ENCODE measurements at places on chromosomes 6 and 20.

GRCh38 chr6:151004383-151005024 lies 139.0 kb downstream of the MTHFD1L start:
- peak; percentile 77 for DNase-seq

DNA sequence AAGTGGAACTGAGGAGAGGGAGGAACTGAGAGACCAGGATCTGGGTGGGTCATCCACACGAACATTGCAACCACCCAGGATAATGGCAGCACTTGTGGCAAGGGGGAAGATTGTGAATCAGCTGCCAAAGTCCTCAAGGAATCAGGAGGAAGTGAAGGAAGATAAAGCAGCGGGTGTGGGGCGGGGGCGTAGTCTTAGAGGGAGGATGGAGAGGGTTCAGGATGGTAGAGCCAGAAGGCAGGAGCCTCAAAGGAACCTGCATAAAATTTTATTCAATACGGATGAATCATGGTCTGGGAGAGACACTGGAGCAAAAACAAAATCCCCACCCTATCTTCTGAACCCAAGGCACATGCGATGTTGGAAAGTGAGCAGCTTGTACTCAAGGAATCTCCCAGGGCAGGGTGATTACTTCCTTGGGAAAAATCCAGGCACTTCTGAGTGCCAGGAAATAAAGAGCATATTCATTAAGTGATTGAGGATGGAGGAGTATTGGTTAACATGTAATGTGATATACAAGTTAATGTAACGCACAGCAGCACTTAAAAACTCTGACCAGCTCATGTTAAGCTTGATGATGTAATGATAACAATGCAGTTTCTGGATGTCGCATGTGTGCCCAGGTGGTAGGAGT lies 82.0 kb upstream of the B3GAT2 start:
- no peak for DNase-seq

GRCh38 chr6:24252280-24252679 lies 105.6 kb downstream of the DCDC2 start:
- no peak for DNase-seq

GRCh38 chr20:5829241-5829809 lies 79.1 kb downstream of the SHLD1 start:
- no peak for DNase-seq

DNA sequence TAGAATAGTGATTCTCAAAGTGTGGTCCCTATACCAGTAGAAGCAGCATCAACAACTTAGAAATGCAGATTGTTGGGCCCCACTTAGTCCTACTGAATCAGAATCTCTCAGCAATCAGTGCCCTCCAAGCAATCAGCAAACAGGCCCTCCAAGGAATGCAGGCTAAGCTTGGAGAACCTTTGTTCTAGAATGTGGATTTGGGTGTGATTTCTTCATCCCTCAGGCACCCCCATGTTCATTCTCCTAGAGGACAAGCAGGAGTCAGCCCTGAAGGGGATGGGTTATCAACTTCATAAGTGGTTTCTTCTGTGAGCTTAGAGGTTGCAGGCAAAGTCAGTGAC lies 40.5 kb upstream of the TAF8 start:
- no peak for DNase-seq

DNA sequence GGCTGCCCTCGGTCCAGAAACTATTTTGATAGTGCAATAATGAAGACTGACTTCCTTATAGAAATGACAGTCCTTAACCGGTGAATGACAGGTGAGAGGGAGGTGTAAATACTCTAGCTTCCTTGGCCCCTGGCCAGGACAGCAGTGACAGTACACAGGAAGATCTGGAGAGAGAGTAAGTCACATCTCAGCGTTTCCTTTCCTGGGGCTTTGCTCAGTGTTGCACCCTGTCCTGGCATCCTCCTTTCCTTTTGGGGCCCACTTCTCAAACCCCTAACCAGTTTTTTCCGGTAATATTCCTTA lies 336.9 kb downstream of the CD83 start:
- no peak for DNase-seq

DNA sequence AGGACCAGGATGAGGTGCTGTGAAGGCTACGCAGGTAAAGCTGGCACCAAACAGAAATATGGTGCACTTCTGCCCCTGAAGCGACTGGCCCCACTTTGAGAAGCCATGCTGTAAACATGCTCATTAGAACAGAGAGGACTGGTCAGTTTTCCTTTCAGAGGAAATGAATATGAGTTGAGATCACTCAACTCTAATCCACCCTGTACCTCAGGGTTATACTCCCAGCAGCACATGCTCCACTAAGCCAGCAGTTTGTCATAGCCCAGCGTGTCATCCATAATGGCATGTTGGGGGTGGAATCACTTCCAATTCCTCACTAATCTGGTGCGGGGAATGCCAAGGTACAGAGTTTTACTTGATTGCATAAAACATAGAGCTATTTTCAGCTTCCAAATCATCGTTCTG lies 98.1 kb downstream of the HIVEP2 start:
- DNase-seq: no peak

- no peak for DNase-seq
These were observed 5.6 kb upstream of the IFNGR1 start for GRCh38 chr6:137224799-137225198.

- DNase-seq: peak; percentile 72
These were observed 89.7 kb downstream of the FOXF2 start for GRCh38 chr6:1479095-1479494.

DNA sequence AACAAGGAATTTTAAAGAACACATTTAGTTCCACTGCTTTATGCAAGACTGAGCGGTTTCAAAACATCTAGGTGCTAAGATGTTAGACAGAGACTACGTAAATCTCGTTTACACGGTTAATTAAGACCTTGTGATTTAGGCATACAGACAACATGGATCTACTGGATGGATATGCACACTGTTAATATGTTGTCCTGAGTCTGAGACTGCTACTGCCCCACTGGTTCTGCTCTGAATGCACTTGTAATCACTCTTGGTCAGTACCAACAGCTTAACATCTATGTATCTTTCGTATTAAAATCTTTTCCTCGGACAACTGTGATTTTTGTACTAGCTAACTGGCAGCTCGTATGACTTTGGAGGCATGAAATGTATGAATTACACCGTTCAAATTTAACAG lies 3.1 kb downstream of the MAN1A1 start:
- no peak for DNase-seq

- DNase-seq: peak; percentile 4
These were observed 73.9 kb downstream of the DHX35 start for GRCh38 chr20:39036011-39036410.

DNA sequence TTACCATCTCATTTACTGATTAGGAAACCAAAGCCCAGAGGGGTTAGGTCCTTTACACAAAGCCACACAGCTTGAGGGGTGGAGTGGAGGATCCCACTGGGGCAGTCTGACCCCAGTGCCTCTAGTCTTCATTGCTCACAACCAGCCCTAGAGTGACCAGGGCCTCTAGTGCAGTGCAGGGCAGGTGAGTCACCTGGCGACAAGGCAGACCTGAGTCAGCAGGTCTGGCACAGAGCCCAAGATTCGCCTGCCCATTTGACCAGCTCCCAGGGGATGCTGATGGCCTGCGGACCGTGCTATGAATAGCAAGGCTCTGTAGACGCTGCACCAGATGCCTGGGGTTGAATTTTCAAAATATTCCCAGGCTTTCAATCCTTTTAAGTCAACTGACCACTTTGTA lies 29.9 kb downstream of the CDH26 start:
- DNase-seq: no peak

GRCh38 chr6:93567164-93567563 lies 147.8 kb upstream of the EPHA7 start:
- no peak for DNase-seq

GRCh38 chr6:143538374-143538773 lies 26.9 kb upstream of the FUCA2 start:
- DNase-seq: no peak

- no peak for DNase-seq
These were observed 27.0 kb downstream of the UQCC2 start for GRCh38 chr6:33684428-33684896.

- DNase-seq: no peak
These were observed 142.4 kb downstream of the ZFP64 start for GRCh38 chr20:52049001-52049731.

DNA sequence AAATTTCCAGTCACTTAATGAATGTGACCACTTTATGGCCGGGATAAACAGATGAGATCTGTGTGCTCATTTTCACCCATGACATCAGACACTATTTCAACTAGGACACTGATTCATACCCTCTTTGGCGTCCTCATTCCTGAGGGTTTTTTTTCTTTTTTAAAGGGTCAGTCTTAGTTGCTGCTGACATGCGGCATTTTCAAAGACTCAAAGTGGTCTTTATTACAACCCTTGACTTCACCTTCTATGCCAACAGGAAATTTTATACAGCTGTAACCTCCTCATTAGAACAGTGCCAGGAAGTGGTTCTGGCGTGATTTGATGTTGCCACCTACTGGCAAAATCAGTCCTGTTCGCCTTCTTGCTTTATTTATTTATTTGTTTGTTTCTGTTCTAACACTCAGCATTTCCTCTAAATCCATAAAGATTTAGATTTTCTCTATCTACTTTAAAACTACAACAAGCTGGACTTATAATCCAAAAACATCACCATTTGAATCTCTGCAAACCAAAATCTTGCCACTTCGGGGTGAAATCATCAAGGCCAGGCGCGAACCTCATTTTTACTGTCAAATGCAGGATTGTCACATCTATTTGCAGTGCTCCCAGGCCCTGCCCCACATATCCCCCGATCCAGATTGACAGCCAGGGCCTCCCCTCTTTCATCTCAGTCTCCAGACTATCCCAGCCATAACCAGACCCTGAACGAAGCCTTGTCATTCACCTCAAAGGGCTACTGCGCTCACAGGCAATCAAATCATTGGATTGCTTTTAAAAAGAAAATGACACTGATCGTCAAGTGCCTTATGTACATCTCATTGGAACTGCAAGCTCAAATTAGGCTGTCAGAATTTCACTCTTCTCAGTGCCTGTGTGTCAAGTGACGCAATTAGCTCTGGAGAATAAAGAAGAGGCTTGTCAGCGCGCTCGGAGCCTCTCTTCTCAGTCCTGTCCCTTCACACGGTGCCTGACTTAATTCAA lies 77.5 kb downstream of the C6orf118 start:
- DNase-seq: no peak

DNA sequence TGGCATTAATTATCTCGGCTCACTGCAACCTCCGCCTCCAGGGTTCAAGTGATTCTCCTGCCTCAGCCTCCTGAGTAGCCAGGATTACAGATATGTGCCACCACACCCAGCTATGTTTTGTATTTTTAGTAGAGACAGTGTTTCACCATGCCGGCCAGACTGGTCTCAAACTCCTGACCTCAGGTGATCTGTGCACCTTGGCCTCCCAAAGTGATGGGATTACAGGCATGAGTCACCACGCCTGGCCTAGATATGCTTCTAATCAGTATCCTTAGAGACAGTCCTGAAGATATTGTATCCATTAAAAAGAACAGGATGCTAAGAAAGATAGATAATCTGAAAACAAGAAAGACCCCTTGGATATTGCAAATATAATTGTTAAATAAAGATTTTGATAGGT lies 3.1 kb upstream of the IPCEF1 start:
- no peak for DNase-seq

DNA sequence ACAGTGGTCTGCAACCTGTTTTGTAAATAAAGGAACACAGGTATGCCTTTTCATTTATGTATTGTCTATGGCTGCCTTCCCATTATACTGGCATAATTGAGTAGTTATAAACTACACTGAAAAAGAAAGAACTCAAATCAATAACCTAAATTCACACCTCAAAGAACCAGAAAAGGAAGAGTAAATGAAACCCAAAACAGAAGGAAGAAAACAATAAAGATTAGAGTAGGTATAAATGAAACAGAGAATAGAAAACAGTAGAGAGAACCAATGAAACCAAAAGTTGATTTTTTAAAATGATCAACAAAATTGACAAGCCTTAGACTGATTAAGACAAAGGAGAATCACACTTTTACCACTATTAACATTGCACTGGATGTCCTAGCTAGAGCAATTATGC lies 34.7 kb downstream of the FAM184A start:
- no peak for DNase-seq

- DNase-seq: no peak
These were observed 150.8 kb downstream of the AHI1 start for GRCh38 chr6:135346747-135347146.

DNA sequence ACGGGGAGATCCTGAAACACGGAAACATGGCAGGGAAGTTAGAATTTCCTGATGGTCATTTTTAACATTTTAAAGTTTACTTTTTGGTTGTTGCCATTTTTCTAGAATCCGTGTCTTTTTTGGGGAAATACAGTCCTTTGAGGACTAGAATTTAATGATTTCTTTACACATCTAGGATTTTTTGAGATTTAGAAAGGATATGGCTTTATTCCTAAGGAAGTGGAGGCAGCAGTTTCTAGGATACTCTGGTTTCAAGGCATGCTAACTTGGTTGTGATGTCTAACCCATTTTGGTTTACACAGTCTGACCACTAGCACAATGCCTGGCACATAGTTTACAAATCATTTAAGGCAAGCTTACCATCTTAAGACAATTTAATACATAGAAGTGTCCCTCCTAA lies 1.1 kb upstream of the ZBTB2 start:
- no peak for DNase-seq

GRCh38 chr20:1108437-1108920 lies 9.9 kb upstream of the PSMF1 start:
- DNase-seq: no peak

- DNase-seq: no peak
These were observed 97.5 kb upstream of the TMEM30A start for GRCh38 chr6:75381877-75382633.

- DNase-seq: no peak
These were observed at the start of gene RALY for GRCh38 chr20:33993576-33994221. RALY (plus strand) TSS chr20:33993911; CDS start chr20:34072075, 78,164 bp downstream.

GRCh38 chr6:127332383-127332961 lies 10.9 kb downstream of the ECHDC1 start:
- no peak for DNase-seq

DNA sequence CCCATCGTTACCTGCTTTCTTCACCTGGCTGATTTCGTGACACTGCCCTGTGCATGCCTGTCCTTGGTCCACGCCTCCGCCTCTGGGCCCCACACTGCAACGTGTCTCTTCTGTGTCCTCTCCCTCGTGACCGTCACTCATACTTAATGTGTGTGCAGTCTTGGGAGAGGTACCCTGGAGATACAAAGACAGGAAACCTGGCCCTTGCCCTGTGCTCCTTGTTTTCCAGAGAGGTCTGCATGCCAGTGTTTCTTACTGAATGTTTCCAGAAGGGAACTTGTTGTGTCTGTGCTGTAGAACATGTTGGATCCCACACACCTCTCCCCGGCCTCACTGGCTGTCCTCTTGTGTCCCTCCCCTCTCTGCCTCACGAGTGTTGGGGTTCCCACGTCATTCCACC lies 45.8 kb downstream of the SNX9 start:
- no peak for DNase-seq

- DNase-seq: no peak
These were observed 23.3 kb upstream of the NHSL1 start for GRCh38 chr6:138522611-138523010.

- DNase-seq: peak; percentile 89
These were observed 22.4 kb upstream of the PBOV1 start for GRCh38 chr6:138240476-138241245.

- no peak for DNase-seq
These were observed 3.2 kb downstream of the MARCKS start for GRCh38 chr6:113860181-113860955.

- DNase-seq: no peak
These were observed 33.7 kb upstream of the PPP1R3G start for GRCh38 chr6:5051394-5051793.
